ENCODE measurements at places on chromosomes 2 and 18.

DNA sequence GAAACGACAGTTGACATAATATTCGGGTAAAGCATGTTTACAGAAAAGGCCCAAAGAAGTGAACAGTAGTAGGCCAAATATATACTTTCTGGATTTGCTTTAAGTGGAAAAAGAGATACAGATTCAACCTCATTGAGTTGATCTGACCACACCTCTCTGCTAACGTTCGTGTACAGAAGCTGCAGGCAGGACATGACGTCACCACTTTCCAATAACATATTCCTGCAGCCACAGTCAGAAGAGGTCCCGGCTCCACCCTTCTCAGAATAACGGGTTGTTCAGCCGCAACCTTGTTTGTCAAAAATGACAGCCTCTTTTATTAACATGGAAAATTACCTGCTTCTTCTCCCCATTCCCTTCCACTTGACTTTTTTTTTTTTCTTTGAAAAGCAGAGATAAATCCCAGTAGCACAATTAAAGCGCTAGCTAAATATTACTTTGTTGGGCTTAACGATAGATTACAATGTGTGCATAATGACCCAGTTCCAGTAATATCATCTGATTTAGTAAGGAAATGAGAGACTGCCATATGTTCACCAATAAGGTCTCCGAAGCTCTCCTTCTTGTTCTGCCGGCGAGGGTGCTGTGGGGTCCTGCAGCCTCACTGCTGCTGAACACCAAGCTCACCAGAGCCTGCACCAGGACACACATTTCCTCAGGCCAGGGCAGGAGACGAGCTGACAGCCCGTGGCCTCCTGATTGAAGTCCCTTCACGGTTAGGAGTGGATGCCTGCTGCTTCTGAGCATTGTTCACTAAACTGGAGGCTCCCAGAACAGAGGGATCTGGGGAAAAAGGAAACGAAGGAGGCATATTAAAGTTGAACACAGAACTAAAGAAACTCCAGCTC is 451.0 kb upstream of the SALL3 start:
- no peak for DNase-seq

GRCh38 chr2:161166538-161167409 is 6.5 kb downstream of the TANK start:
- DNase-seq = no peak

DNA sequence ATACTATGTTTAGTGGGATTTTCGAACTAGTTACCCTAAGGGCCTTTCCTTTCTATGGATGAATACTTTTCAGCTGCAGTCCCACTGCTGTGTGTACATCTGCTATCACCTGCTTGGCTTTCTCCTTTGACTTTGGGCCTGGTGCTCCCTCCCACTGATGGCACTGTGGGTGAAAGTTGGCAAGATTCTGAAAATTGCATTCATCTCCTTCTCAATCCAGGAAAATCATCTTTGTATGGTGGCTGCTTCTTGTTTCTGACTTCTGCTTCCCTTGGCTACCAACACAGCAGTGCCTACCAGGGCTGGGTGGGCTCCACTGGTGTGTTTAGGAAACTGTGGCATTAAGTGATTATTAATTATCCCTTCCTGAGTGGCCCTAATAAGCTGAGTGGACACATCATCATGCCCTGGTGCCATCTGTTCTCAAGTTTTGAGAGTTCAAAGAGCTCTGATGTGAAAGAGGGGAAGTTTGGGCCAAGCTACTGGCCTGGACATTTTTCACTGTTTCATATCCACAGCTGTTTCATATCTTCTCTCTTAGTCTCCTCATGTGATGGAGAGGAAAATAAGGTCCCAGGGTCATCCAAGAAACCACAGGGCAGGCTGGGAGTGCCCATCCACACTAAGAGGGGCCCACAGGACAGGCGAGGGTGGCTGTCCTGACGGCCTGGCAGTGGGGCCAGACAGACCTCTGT is 16.7 kb downstream of the HK2 start:
- DNase-seq = no peak

GRCh38 chr18:11885278-11885947 is 22.7 kb downstream of the MPPE1 start:
- DNase-seq = no peak

GRCh38 chr2:12702168-12703121 is 14.3 kb upstream of the TRIB2 start:
- no peak for DNase-seq

DNA sequence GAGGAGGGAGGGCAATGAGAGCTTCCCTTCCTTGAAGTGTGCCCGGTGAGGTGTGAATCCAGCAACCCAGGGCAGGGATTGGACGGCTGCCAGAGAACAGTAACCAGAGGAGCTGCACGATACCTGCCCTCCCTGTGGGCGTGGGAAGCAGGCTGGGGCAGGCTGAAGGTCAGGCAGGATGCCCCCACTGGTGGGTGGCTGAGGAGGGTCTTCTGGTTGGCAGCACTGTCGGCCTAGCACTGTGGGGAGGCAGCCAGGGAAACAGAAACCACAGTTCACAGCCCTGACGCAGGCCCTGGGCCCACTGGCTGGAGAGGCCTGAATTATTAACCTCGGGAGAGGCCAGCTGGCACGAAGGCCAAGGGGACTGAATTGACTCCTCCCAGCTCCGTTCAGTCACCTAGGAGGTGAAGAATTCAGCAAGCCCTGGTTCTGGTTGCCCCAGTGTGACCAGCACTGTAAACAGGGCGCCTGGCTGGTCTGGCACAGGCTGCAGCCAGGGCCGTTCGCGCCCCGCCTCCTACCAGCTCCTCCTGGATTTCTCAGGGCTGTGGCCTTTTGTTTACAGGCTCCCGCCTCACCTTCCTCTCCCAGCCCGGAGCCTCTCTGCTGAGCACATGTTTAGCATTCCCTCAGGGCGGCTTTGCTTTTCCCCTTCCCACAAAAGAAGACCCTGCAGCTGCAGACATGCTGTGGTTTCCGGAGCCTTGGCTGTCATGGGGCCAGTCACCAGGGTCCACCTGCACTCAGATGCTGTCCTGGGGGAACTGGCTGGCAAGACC is 97.8 kb downstream of the B3GNT2 start:
- peak; percentile 99 for DNase-seq

- no peak for DNase-seq
These were observed 6.7 kb downstream of the TMBIM1 start for GRCh38 chr2:218285604-218286003.

GRCh38 chr2:228599297-228599696 is 417.8 kb upstream of the SPHKAP start:
- DNase-seq = no peak

DNA sequence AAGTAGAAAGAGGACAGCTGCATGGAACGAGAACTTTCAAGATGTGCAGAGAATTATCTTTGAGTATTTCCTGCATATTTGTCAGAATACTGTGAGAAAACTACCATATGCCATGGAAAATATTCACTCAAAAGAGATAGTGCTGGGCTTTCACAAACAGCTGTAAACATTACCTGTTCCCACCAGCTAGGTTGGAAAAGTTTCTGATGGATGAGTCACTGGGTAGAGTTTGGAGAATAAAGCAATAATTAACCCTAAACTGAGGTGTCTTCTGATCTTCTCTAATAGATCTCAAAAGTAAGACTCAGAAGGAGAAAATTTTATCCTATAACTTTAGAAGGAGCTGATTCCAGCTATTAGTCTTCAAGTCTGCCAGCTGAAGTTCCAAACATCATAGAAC is 3.9 kb upstream of the FSIP2 start:
- DNase-seq = no peak

DNA sequence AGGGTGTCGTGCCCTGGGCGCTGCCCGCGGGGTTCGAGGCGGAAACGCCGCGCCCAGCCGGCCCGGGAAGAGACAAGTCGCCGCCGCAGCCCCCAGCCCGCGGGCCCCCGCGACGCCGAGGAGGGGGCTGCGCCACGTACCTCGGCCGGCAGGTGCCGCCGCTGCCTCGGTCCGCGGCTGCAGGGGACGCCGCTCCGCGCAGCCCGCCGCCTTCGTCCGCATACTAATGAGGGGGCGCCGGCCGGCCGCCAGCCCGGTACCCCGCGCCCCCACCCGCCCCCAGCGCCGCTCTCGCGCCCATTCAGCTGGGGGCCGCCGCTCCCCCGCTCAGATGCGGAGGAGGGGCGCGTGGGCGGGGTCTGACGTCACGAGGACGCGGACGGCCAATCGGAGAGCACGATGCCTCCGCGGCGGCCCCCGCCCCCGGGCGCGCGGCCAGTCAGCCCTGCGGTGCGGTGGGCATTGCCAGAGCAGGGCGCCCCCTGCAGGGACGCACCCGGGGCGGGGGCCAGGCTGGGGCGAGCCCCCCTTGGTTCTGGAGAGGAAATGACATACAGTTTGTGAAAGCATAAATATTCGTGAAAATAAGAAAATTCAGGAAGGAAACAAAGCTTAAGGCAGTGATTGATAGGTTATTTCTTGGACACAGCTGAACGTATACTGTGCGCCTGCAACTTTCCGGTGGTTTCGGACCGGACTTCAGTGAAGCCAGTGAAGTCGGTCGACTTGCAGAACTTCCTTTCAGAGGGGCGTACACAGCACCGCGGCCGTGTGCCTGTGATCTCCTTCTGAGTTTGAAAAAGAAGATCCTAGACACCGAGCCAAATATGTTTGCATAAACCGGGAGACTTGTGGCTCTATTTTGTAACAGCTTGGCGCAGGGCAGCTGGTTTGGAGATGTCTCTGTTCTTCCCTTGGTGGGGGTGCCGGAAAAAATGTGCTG is at the start of gene ST3GAL5:
ST3GAL5 (minus strand) TSS at position 307 of the 943 bp plus-strand sequence; CDS start at position 222, 85 bp downstream.
- peak; percentile 86 for DNase-seq

DNA sequence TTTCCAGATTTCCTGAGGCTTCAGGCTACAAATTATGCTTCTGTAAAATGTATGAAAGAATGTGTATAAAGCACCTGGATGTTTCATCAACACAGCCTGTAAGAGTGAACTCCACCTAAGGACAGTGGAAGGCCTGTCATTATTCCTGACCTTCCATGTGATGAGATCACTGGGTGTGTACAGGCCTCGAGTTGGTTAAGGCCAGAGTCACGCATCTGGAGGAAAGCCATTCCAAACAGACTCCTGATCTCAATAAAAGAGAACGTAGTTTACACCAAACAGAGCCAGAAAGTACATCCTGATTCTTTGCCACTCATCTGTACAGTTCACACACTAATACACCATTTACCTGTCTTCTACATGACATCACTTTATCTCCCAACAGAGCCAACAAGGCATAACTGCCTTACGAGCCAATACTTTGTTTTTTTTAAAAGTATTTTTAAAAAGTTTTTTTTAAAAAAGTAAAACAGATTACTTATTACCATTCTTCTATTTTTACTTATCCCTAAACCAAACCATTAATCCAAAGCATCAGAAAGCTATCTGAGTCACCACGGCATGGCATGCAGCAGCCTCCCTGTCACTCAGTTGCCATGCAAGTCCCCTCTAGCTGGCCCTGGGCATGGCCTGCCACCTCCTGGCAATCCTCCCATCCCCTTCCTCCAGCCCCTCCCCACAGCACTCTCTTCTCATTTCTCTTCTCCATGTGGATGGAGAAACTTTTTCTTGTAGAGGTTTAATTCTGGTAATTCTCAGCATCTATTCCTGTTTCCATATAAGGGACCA is 78.8 kb upstream of the TFCP2L1 start:
- DNase-seq = no peak

GRCh38 chr2:109447251-109447661 is 166.5 kb downstream of the SEPTIN10 start:
- DNase-seq = no peak

DNA sequence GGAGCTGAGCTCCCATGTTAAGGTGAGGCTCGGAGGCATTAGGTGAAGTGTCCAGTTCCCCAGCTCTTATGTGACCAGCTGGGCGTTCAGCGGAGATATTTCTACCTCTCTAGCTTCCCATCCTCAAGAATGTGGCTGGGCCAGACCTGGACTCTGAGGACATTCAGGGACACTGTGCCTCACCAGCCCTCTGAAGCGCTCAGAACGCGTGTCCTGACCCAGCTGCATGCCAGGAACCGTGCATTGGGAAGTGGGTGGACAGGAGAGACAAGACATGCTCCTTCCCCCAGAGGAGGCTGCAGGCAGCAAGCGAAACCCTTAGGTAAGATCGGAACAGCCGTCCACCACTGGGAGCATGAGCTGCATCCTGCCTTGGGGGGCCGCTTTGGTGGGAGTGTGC is 38.0 kb upstream of the GPAT2 start:
- peak; percentile 37 for DNase-seq

GRCh38 chr2:1621041-1621440 is 123.3 kb downstream of the PXDN start:
- no peak for DNase-seq

GRCh38 chr2:97714950-97715652 is 1.7 kb downstream of the ZAP70 start:
- no peak for DNase-seq

DNA sequence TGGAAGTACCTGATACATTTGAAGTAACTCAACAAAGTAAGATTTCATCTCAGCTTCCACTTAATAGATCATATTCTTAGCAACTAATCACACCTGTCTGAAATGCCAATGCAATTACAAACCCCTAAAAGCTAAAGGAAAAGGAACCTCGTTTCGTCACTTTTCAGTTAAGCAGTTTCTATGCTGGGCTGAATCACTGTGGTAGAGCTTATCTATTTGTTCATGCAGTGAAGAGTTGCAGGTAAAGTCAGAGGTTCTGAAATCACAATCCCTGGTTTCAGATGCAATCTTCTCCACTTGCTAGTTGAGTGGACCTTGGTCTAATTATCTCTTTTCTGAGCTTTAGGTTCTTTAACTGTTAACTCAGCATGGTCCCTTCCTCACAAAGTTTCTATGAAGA is 6.3 kb downstream of the HRH4 start:
- no peak for DNase-seq

DNA sequence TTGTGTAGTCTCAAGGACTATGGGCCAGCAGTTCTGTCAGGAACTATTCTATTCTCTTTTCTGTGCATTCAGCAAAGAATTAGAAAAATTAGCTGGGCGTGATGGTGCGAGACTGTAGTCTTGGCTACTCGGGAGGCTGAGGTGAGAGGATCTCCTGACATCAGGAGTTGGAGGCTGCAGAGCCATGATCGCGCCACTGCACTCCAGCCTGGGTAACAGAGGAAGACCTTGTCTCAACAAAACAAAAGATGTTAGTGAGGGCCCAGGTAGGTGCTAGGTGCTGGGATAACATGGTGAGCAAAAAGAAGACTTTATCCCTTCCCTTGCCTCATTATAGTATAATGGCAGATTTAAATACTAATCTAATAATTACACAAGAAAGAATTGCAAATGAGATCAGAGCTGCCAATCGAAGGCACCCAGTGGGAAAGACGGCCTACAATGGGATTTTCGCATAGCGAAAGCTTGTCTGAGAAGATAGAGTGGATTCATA is 447 bp upstream of the MRPL19 start:
- no peak for DNase-seq

DNA sequence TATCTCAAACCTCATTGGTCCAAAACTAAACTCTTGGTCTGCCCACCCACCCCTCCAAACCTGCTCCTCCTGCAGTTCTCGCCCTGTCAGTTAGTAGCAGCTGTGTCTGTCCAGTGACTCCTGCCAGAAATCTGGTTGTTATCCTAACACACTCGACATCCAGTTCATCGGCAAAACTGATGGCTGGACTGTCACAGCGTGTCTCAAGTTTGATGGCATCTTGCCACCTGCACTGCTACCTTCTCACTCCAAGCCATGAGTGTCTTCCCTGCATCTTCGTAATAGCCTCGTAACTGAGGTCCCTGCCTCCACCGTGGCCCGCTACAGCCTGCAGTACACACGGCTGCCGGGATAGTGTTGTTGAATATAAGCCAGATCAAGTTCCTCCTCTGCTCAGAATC is 470.1 kb upstream of the RAB12 start:
- no peak for DNase-seq

GRCh38 chr2:172098287-172098649 is 4.4 kb downstream of the DLX2 start:
- peak; percentile 16 for DNase-seq

- no peak for DNase-seq
These were observed 227.7 kb downstream of the ARHGAP15 start for GRCh38 chr2:143356736-143357446.

GRCh38 chr18:48940854-48941611 is 9.7 kb downstream of the SMAD7 start:
- peak; percentile 61 for DNase-seq

GRCh38 chr2:207041279-207041678 is 102.0 kb downstream of the CPO start:
- peak; percentile 41 for DNase-seq
